ENCODE measurements at places on chromosomes 6 and 20.

DNA sequence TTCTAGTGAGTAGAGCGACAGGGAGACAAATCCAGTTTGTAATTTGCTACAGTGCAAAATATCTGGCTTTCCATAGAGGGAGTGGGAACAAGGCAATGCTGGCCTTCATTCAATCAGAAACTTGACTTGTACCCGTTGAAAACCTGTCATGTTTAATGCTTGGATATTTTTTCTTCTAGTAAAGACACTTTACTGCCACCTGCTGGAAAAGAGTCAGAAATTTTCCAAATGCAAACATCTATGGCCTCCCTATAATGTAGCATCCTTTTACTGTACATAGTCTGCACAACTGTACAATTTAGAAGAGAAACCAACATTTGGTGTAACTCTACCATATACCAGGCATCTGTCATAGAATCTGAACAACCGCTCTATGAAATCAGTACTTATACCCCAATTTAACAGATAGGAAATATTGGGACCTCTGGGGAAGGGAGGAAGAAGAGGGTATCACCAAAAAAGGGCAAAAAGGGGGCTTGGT is 16.7 kb upstream of the TBC1D20 start:
- DNase-seq = peak; percentile 78

GRCh38 chr6:120945905-120946594 is 388.2 kb downstream of the TBC1D32 start:
- no peak for DNase-seq

- DNase-seq = no peak
These were observed 11.0 kb downstream of the FAM135A start for GRCh38 chr6:70424291-70424690.

- DNase-seq = peak; percentile 19
These were observed 60.5 kb upstream of the PRDM1 start for GRCh38 chr6:106025655-106026054.

DNA sequence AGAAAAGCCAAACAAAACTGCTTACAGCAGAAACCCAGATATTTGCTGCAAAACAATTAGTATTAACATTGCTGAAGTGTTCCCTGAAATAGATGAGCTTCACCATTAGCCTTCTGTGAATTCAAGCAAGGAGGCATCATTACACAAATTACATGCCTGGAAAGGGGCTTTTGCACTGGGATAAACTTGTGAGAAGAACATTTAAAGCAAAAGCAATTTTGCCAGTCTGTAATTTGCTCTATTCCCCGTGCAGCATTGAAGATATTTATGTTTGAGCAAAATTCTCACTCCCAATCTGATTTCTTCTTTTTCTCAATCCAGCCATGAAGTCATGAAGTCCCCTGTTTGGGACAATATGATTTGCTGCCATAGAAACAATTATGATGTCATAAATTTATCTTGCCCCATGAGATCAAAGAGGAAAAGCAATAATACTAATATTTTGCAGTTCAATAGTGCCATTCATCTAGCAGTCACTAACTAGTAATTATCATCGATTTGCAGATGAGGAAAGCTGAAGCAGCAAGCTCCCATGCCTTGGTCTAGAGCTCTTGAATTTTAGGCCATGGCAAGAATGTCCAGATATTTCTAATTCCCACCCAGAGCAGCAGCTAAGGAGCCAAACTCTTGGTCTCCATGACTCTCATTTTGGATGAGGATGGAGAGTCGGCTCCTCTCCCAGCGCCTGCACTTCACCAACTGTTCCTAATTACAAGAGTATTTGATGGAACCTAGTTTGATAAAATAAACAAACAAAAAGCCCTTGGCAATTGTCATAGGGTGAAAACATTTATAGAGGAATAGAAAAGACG is 49.5 kb upstream of the CCN6 start:
- DNase-seq = no peak

GRCh38 chr6:137272403-137272802 is 53.2 kb upstream of the IFNGR1 start:
- no peak for DNase-seq

DNA sequence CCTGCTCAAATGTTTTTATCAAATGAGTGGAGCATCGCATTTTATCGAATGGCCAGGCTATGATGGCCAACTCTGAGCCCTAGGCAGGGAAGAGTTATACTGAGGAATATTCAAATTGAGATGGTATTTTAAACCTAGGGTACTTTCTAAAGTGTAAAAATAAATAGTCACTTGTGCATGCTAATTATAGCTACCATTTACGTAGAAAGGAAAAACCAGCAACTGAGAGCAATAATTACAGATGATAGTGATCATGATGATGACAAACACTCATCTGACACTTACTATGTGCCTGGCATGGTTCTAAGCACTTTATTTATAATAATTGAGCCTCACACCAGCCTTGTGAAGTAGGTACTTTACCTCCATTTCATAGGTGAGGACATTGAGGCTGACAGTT is 455.7 kb downstream of the CD83 start:
- no peak for DNase-seq

Data from fibroblast of upper back skin (primary cell).